ENCODE measurements at places on chromosomes 4 and X. TPM values are rescaled to one million over a fixed set of nuclear protein-coding genes. Genes with fewer than 3 reads are reported as not detected.

Gene HERC5
- 1.1 TPM for total RNA-seq

Gene SYP
- 0.08 TPM for total RNA-seq

Gene MAGEB1
- total RNA-seq: not detected

Gene AVPR2
- total RNA-seq: 0.12 TPM

Gene PF4V1
- 10.6 TPM for total RNA-seq

Gene GLOD5
- not detected for total RNA-seq

Gene TNIP3
- under 0.01 TPM for total RNA-seq

Gene SPACA5
- total RNA-seq: not detected

Gene SMIM43
- total RNA-seq: 0.23 TPM

Gene RENBP
- total RNA-seq: 5.5 TPM
